ENCODE measurements at places on chromosomes 1 and 21. TPM values are rescaled to one million over a fixed set of nuclear protein-coding genes. Genes with fewer than 3 reads are reported as not detected.
A peak's percentile ranks its signal among the peaks of the same experiment; 100 is the strongest.

DNA sequence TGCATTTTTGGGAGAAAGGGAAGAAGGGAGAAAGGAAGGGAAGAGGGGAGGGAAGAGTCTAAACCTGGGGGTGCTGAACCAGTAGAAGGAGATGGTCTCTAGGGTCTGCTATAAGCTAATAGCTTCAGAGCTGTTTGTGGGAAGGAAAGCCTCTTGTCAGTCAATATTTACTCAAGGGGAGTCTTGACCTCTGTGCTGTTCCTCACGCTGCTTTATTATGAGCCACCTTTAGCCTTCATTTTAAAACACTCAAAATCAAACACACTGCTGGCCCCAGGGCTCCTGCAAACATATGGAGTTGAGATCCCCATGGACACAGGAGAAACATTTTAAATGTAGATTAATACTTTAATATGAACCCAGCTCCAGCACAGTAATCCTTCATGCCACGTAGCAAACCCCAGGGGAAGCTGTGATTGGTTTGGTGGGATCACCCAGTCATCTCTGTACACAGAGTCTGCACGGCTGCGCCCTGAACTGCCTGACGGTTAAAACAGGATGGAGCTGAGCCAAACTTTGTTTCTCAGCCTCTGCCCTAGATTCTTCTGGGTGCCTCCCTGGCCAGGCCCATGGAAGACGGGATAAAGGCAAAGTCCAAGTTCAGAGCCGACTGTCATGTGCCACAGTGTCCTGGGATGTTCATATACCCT, 40.2 kb upstream of the VWA5B1 start:
- peak; percentile 58 for DNase-seq

GRCh38 chr1:6939363-6939762, 154.1 kb downstream of the CAMTA1 start:
- no peak for DNase-seq

GRCh38 chr1:114178936-114179335, 25.3 kb upstream of the SYT6 start:
- no peak for DNase-seq

TNNT2 gene
- 0.69 TPM for total RNA-seq

DNA sequence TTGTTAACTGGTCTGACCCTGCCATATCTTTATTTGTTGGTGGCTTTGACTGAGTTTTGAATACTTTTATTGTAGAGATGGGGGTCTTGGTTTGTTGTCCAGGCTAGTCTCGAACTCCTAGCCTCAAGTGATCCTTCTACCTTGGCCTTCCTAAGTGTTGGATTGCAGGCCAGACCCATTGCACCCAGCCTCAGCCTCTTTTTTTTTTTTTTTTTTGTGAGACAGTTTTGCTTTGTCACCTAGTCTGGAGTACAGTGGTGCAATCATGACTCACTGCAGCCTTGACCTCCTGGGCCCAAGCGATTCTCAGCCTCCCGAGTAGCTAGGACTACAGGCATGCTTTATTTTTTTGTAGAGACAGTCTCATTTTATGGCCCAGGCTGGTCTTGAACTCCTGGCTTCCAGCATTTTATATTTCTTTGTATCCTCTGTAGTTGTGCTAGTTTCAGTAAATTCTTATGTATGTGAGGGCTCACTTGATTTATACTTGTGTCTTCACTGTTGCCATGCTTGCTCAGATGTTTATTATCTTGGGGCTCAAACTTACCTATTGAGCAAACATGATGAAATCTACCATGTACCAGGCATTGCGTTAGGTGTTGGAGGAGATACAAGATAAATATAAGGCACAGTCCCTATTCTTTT, 24.1 kb downstream of the THRAP3 start:
- DNase-seq, result peak; percentile 93
